Foreskin keratinocyte (primary cell): ENCODE measurements at places on chromosomes 6 and 20. TPM values are rescaled to one million over a fixed set of nuclear protein-coding genes. Genes with fewer than 3 reads are reported as not detected.

DNA sequence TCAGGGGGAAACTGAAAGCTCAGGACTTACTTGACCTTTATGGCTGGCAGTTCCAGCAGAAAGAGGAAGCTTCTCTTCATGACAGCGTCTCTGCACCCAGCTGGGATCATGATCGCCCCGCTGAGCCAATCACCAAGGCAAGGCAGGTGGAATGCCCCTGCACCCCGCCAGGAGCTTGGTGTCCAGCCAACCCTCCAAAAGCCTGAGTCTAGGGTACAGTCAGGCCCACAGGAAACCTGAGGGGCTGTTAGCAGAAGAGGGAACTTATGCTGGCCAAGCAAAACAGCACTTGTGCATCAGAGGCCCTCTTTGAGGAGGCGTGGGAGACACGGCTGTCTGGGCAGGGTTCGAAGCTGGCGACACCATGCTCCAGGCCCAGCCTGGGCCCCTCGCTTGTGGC, 188.3 kb upstream of the GMDS start:
- no peak for DNase-seq

DNA sequence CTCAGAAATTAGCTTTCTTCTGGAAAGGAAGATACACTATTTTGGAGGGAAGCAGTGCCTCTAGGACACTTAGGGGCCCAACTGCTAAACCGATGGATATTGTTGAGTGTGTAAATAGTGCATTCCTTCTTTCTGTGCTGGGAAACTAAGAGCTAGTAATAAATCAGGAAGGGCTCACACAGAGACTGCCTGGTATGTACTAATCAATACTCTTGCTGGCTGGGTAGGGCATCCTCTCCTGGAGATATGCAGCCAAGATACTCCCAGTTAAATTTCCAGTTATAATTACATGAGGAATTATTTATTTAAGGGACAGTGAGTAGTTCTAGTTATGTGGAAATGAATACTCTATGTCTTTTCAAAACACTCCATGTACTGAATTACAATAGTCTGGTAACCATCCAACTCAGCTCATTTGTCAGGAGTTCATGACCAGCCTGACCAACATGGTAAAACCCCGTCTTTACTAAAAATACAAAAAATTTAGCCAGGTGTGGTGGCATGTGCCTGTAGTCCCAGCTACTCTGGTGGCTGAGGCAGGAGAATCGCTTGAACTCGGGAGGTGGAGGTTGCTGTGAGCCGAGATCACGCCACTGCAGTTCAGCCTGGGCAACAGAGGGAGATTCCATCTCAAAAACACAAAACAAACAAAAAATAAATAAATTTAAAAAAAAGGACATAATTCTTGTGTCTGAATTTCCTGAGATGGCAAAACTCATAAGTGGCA, 100.0 kb downstream of the OR2B2 start:
- DNase-seq = no peak

SPATS1 gene
- total RNA-seq = not detected in 2 replicates

DEFB132 gene
- not detected in 2 replicates for total RNA-seq

NFATC2 gene
- under 0.01 TPM in 1 of 2 replicates, not detected in the other for total RNA-seq

GRCh38 chr6:128062882-128063603, 162.2 kb upstream of the THEMIS start:
- DNase-seq = no peak

ESR1 gene
- total RNA-seq = 1.1 and 1.3 TPM in 2 replicates

NRSN1 gene
- total RNA-seq = not detected in 2 replicates

DNA sequence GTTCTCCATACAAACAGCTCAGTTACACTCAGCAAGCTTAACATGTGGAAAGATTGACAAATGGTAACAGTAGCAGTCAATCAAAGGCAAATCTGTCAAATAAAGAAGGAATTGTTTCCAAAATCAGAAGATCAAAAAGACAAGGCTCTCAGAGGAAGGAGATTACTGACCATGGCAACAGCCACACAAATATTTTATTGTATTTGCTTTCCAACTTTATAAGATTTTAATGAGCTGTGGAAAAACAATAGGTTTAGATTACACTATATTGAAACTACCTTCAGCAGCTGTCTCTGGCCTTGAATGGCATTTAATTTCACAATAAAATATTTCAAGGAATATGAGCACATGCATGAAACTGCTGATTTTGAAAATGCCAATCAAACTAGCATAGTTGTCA, 1143.9 kb upstream of the GJE1 start:
- DNase-seq = no peak

- no peak for DNase-seq
These were observed 30.2 kb downstream of the PHACTR3 start for GRCh38 chr20:59634435-59635005.

STMND1 gene
- total RNA-seq = not detected in 2 replicates

- DNase-seq = peak; percentile 18
These were observed 4.2 kb downstream of the AKIRIN2 start for GRCh38 chr6:87697581-87698546.

GRCh38 chr20:52003415-52003814, 188.2 kb downstream of the ZFP64 start:
- DNase-seq = no peak

GRCh38 chr6:130204322-130204721, 18.4 kb downstream of the SAMD3 start:
- DNase-seq = no peak

DNA sequence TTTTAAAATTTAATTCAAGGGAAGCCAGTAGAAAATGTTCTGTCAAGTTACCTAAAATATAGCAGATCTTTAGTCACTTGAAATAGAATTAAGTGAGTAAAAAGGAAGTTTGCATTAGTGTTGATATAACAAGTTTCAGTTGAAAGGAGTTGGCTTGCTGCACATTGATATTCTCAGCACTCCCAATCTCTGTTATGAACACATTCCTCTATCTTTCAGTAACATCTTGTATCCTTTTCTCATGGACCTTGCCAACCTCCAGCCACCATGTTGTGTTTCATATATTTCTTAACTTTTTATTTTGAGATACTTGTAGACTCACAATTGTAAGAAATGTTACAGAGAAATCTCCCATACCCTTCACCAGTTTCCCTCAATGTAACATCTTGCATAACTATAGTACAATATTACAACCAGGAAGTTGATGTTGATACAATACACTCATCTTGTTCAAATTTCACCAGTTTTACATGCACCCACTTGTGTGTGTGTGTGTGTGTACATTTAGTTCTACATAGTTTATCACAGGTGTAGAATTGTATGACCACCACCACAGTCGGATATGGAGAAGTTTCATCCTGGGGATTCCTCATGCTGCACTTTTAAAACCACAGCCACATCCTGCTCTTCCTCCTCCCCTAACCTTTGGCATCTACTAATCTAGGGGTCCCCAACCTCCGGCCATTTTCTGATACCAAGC, 20.2 kb upstream of the PAQR8 start:
- DNase-seq = no peak

DNA sequence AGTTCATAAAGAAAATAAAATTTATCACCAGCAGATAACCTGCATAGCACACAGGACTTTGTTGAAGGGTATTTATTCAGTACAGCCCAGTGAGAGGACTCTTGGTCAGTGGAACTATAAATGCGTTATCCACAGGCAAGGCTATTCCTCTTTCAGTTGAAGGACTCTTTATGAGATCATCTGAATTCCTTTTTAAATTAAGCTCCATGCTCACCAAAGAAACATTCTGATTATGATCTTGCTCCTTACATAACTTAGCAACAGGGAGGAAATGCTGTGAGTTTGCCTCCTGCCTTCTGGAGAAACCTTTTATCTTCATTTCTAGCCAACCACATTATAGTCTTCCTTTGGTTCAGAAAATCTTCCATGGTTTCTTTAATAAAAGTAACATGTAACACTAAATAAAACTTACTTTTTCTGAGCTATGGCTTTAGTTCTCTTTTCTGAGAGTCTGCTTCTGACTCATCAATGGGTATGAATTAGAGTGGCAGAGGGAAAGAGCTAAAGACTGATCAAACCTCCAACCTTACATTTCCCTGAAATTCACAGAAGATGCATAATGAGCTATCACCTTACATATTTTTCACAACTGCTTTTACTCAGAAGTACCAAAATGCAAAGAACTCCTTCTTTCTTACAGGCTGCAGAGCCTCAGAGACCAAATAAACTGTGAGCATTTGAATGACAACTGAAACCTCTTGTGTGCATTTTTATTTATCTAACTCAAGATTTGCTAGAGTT, 267.2 kb downstream of the ADGRG6 start:
- no peak for DNase-seq

DNA sequence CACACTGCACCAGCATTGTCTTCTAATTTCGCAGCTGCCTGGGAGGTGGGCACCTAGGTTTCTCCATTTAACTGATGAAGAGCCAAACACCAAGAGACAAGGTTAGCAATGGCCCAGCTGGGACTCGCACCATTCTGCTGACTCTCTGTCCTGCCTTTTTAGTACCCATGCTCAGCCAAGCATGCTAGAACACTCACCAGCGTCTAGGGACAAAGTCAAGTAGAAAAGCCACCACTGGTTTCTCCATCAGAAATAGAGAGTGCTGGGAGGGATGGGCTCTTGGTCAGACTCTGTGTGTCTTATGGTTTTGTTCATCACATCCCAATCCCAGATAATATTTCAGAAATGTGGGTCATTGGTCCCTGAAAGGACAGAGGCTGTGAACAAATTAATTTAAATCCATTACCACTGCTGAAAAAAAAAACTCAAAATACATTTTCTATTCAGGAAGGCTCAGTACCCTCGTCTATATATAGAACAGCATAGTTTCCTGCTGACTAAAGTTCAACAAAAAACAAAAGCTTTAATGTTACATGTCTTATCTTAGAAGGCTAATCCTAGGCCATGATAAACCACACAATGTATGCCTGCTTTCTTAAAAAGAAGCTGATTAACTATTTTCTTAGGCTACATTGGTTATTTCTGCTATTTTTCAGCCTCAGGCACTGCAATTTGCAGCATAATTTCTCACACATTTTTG, 111.0 kb downstream of the TBC1D7 start:
- no peak for DNase-seq

GRCh38 chr6:131683479-131683878, 17.7 kb downstream of the OR2A4 start:
- no peak for DNase-seq

HLA-E gene
- 123 and 142 TPM in 2 replicates for total RNA-seq

DNA sequence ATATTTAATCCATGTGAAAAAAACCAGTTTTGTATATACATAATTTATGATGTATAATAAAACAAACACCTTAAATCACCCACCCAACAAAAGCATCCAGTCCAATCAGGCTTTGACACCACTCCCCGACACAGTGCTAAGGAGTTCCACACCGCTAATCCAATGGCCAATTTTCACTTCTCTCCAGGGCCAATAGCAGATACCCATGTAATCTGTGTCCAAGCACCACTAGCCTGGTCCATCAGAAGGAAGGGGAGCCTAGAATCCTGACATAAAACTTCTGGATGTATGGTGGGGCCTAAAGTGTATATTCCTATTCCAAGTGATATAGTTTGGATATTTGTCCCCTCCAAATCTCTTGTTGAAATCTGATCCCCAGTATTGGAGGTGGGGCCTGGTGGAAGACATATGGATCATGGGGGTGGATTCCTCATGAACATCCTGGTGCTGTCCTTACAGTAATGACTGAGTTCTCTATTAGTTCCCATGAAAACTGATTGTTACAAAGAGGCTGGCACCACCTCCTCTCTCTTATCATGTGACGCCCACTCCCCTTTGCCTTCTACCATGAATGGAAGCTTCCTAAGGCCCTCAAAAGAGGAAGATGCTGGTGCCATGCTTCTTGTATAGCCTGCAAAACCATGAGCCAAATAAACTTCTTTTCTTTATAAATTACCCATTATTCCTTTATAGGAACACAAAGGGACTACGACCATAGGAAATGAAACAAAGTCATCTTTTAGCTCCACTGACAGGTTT, 20.8 kb downstream of the RALGAPA2 start:
- DNase-seq = no peak

- no peak for DNase-seq
These were observed 9.5 kb downstream of the GZF1 start for GRCh38 chr20:23371496-23371895.

DNA sequence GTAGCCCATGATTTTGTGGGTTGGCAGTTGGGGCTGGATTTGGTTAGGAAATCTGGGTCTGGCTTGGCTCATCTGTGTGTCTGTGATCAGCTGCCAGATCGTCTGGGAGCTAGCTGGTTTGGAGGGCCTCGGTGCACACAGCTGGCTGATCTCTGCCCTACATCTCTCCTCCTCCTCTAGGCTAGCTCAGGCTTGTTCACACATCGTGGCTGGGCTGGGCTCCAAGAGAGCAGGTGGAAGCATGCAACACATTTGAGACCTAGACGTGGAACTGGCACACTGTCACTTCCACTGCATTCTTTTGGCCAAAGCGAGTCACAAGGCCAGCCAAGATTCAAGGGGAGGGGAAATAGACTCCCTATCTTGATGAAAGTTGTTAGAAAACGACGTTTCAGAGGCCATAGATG, 15.9 kb downstream of the NDUFAF5 start:
- DNase-seq = peak; percentile 89

GRCh38 chr6:23244300-23244699, 674.9 kb downstream of the HDGFL1 start:
- DNase-seq = peak; percentile 23

GRCh38 chr6:26539071-26539615, 977 bp downstream of the HMGN4 start:
- DNase-seq = no peak

TRIM31 gene
- 0.04 TPM in 1 of 2 replicates, not detected in the other for total RNA-seq

GRCh38 chr6:168634541-168635328, 193.8 kb downstream of the SMOC2 start:
- no peak for DNase-seq

CEP250 gene
- total RNA-seq = 30.6 and 36.1 TPM in 2 replicates

GPR6 gene
- not detected in 2 replicates for total RNA-seq

DNA sequence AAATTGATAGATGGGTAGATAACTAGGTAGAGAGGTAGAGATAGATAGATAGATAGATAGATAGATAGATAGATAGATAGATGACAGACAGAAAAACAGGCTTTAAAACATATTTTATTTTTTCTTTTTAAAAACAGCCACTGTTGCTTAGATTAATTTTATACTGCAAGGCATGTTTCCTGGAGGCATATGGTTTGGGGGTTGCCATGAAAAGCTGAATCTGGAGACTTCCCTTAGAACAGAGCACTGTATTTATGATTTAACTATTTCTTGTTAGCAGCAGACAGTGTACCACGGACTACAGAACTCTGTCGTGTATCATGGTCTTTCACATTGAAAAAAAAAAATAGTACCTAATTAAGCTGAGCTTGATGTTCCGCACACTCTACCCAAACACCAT, 38.8 kb downstream of the METTL24 start:
- DNase-seq = no peak

AURKA gene
- 59.4 and 77.9 TPM in 2 replicates for total RNA-seq

SIRPA gene
- total RNA-seq = 26.8 and 35.1 TPM in 2 replicates

DNA sequence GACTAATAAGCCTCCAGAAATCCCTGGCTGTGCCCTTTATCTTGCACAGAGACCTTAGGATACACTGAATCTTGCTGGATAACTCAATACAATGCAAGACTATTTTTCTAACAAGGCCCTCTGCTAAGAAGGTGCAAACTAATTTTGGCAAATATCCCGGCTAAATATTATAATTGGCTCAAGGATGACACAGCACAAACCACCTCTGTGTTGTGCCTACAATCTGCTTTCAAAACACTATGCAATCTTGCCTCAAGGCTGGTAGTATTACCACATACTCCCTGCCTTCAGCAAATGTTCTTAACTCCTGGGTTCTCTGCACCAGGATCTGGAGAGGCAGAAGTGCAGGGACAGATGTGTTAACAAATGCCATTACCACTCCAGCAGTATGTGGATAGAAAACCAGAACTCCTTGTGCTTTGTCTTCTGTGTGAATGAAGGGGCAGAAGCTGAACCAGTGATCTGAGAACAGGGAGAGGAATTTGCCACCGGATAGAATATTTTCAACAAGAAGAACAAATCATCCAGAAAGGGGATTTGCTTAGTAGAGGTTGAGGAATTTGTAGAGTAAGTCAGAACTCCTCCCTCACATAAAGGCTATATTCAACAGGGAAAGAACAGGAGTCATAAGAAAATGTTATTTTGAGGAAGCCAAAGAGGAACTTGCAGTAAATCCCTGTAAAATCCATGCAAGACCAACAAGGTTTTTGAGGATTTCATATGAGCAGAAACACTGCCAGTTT, 74.1 kb upstream of the SLC4A11 start:
- peak; percentile 70 for DNase-seq
